Sciatic nerve (tissue), 2 donors: ENCODE measurements at places on chromosomes 4 and X.

GRCh38 chr4:158722291-158722916 is 792 bp downstream of the PPID start:
- no peak for DNase-seq

DNA sequence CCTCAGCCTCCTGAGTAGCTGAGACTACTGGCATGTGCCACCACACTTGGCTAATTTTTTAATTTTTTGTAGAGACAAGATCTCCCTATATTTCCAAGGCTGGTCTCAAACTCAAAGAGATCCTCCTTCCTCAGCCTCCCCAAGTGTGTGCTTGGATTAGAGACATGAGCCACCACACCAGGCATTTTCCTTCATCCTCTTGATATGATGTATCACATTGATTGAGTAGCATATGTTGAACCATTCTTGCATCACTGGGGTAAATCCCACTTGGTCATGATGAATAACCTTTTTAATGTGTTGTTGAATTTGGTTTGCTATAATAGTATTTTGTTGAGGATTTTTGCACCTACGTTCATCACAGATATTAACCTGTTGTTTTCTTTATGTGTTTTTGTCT is 24.2 kb upstream of the PPM1K start:
- no peak for DNase-seq

GRCh38 chr4:150329373-150329772 is 251.1 kb downstream of the DCLK2 start:
- no peak for DNase-seq

GRCh38 chr4:2671267-2671895 is 84.8 kb downstream of the TNIP2 start:
- DNase-seq = no peak

DNA sequence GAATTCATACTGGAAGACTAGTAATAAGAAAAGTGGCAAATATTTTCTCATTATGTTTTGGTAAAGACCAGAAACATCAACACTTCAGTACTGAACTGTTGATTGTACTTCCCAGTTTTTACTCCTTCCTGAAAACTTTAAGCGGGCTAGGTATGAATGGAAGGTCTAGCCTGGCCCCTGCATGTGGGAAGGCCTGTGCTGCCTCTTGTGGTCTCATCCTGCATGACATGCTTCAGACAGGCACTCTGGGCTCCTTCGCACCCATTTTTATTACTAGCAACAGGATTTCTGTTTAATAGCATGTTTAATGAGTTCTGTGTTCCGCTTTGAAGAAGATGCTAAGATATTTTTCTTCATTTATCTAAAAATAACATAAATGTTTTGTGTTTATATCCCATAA is 279.1 kb downstream of the ANK2 start:
- no peak for DNase-seq

- no peak for DNase-seq
Measured at GRCh38 chr4:57110640-57111511, 691 bp upstream of the IGFBP7 start.

GRCh38 chrX:47936940-47937317 is 66.9 kb downstream of the ZNF182 start:
- DNase-seq = no peak

- no peak for DNase-seq
Measured at GRCh38 chr4:25795091-25795490, 67.7 kb downstream of the SEL1L3 start.

GRCh38 chr4:142372530-142373260 is 473.4 kb downstream of the INPP4B start:
- no peak for DNase-seq

- DNase-seq = no peak
Measured at GRCh38 chr4:72938516-72938915, 131.0 kb downstream of the COX18 start.

- no peak for DNase-seq
Measured at GRCh38 chr4:106914223-106914622, 121.9 kb downstream of the DKK2 start.

- no peak for DNase-seq
Measured at GRCh38 chr4:132809298-132810032, 339.6 kb upstream of the PCDH10 start.
